NCI-H1436 treated with DMSO at 0.1 percent for 48 hours (cell line): ENCODE measurements at places on chromosomes 13 and 19.

DNA sequence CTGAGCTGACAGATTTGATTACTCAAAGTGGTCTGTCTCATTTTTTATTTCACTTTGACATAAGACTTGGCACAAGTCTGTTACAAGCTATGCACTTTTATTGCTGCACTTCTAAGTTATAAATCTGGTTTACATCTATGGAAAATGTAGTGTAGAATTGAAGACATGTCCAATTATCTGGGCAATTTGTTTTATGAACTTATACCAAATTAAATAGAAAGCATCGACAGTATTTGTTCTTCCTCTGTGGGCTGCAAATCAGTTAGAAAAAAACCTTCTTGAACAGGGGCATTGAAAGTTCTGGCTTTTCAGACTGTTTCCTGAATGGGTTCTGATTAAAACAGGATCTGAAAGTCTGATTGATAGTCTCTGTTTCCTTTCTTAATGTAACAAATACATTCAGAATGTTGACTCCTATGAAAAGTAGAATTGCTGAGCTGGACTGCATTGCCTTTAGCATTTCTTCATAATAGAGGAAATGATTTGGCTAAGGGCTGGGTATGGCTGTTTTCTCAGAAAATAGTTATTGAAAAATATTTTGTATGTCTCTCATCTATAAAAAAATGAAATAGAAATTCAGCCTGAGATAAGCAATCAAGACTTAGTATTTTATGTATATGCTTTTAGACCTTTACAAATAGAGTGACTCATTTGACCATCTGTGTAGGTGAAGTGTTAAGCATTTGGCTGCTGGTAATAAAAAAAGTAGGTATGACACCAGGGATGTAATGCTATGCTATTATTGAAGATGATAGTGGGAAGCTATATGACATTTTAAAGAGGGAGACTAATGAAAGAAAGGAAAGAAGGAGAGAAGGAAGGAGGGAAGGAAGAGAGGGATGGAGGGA, 210.9 kb upstream of the SPRY2 start:
- DNase-seq, result no peak

DNA sequence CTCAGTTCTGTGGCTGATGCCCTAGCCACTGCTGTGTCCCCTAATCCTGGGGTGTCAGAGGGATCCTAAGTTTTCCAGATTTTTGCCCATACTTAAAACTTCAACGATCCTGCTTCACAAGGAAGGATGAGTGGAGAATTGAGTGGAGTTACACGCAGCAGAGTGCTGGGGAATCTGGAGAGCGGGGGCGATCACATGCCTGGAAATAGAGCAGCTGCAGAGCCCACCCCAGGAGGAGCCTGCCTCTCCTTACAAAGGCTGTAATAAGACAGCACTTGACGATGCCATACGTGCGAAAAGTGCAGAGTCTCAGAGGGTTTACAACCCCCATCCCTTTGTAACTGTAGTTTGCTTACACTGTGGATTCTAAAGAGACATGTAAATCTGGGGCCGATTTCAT, 40.6 kb downstream of the SUGP2 start:
- no peak for DNase-seq

- DNase-seq, result no peak
Measured at GRCh38 chr13:50141375-50141975, 126.2 kb downstream of the KCNRG start.

GRCh38 chr13:54194233-54195024, 1165.8 kb downstream of the OLFM4 start:
- no peak for DNase-seq

GRCh38 chr19:38496603-38497487, 63.4 kb downstream of the RYR1 start:
- DNase-seq, result no peak

DNA sequence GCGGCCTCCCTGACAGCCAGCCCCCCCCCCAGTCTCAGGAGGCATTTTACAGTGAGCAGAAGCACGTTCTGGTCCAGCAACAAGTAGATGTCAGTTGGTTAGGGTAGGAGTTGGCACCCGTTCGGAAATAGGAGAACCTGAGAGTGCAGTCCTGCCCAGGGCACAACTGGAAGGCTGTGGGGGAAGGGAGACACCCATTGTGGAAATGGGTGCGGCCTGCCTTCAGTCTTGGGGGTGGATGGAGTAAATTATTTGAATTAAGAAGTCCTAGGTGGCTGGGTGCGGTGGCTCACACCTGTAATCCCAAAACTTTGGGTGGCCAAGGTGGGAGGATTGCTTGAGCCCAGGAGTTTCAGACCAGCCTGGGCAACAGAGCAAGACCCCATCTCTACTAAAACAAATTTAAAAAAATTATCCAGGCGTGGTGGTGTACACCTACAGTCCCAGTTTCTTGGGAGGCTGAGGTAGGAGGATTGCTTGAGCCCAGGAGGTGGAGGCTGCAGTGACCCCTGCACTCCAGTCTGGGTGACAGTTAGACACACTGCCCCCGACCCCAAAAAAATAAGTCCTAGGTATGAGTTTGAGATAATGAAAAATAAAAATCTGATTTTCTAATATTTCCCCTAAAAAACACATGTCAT, 1.2 kb downstream of the CIRBP start:
- no peak for DNase-seq

GRCh38 chr13:22629374-22629773, 551.4 kb upstream of the SGCG start:
- DNase-seq, result no peak

DNA sequence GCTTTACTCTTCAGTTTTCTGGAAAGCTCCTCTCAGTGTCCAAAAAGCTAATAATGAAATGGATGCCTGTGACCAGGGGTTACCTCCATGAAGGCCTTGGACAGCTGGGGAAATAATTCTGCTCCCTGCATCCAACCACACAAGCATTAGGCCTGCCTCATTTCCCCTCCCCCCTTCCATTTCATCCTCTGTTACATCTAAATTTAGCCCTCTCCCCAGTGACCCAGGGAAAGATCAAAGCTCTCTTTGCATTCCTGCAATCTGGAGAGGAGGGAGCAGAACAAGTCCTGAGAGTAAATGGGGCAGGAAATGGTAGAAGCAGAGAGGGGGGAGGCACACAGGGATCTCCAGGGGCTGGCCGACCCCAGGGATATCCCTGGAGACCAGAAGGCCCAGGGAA, 452.7 kb downstream of the TSHZ3 start:
- no peak for DNase-seq

DNA sequence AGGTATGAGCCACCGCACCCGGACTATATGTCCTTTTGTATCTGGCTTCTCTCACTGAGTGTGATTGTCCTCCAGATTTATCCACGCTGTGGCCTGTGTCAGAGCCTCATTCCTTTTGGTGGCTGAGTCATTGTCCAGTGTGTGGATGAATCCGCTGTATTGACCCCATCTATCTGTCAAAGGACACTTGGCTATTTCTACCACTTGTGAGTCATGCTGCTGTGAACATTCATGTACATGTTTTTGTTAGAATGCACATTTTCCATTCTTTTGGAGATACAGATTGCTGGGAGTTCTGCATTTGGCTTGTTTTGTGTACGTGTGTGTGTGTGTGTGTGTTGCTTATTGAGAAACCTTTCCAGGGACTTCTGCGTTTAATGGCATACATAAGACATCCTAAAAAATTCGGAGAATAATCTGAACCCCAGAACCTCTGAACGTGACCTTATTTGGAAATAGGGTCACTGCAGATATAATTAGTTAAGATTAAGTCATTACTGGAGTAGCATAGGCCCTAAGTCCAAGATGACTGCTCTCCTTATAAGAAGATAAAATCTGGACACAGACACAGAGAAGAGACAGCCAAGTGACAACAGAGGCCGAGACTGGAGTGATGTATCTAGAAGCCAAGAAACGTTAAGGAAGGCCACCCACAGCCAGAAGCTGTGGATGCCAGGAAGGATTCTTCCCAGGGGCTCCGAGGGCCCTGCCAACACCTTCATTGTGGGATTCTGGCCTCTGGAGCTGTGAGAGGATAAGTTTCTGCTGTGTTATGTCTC, 4.9 kb upstream of the GIPC3 start:
- no peak for DNase-seq

- DNase-seq, result no peak
Measured at GRCh38 chr19:34044021-34044420, 128.3 kb upstream of the LSM14A start.

DNA sequence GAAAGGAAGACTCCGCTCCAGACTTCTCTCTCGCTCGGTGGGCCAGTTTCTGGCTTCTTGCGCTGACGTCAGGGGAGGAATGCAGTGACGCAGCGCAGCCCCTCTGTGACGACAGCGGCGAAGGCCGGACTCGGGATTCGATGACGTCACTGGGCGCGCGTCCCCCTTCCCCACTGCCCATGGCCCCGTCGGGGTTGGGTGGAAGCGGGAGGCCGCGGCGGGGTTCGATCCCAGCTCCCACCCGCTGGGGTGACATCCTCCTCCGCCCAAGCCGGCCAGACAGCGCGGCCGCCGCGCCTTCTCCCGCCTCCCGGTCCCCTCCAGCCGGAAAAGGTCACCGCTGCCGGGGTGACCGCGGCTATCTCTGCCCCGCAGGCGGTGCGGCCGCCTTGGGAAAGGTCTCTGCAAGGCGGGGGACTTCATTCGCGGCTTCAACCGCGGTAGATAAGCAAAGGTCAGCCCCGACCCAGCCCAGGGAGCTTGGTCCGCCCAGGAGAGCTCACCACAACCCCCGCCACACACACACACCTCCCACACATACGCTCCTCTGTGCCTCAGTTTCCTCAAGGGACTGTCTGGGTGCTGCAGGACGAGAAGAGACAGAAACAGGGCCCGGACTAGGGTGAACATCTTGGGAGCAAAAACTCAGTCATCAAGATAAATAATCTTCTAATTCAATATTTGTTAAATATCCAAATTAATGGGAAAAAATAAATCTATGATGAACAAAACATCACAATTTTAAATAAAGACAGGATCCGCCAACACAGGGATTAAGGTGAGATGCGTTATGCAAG, 844 bp upstream of the RFX1 start:
- no peak for DNase-seq

GRCh38 chr13:44573790-44574465, 2.2 kb downstream of the TSC22D1 start:
- DNase-seq, result no peak

GRCh38 chr19:47545061-47545948, 27.6 kb downstream of the ZNF541 start:
- no peak for DNase-seq

- DNase-seq, result no peak
Measured at GRCh38 chr19:40228346-40228745, 1.9 kb upstream of the CCNP start.

DNA sequence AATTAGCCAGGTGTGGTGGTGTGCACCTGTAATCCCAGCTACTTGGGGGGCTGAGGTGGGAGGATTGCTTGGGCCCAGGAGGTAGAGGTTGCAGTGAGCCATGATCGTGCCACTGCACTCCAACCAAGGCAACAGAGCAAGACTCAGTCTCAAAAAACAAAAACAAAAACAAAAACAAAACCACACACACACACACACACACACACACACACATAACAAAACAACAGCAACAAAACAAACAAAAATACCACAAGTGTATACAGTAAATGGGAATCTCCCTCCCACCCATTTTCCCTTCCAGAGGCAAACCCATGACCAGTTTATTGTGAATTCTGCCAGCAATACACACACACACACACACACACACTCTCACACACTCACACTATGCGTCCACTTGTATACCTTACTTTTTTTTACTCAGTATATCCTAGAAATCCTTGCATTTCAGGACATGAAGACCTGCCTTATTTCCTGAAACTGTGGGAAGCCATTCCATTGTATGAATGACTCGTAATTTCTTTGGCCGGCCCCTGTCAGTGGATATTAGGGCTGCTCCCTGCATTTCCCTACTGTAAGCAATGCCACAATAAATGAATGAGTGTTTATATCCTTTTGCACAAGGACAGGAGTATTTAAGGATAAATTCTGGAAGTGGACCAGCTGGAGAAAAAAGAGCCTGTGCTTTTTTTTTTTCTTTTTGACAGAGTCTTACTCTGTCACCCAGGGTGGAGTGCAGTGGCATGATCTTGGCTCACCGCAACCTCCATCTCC, 6.9 kb upstream of the PLEKHF1 start:
- DNase-seq, result no peak

DNA sequence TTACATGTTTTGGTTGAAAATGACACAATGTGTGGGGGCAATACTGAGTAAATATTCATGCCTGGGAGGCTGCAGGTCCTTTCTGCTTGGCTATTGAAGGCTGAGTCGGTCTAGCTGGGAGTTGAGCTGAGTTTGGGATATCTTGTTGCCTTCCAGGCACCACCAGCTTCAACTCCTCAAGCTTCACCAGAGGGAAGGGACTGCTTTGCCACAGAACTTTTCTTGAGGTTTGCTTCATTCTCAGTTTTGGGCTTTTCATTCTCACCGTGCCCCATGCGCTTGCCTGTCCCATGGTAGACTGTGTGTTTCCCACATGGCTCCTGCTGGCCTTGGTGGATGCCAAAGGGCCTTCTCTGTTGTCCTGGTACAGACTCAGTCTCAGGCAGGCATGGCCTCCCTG, 198.2 kb upstream of the SOX1 start:
- no peak for DNase-seq

DNA sequence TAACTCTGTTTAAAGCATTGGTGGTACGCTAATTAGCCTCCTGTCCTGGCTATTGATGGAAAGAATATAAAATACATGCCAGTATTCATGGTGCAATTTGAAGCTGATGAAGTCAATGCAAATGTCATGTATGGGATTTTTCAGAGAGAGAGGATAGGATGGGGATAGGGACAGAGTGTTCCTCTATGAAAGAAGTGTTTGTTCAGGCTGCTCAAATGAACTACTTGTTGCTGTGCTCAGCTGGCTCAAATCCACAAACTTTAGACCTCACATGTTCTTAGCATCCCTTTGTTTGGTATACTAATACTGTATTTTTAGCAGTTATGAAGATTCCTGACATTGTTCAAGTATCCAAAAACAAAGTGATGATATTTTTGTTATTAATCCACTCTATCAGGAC, 116.5 kb downstream of the SLITRK1 start:
- DNase-seq, result no peak

GRCh38 chr13:40438022-40438680, 228.3 kb downstream of the FOXO1 start:
- no peak for DNase-seq

- no peak for DNase-seq
Measured at GRCh38 chr13:48804821-48805601, 151.3 kb downstream of the CYSLTR2 start.

DNA sequence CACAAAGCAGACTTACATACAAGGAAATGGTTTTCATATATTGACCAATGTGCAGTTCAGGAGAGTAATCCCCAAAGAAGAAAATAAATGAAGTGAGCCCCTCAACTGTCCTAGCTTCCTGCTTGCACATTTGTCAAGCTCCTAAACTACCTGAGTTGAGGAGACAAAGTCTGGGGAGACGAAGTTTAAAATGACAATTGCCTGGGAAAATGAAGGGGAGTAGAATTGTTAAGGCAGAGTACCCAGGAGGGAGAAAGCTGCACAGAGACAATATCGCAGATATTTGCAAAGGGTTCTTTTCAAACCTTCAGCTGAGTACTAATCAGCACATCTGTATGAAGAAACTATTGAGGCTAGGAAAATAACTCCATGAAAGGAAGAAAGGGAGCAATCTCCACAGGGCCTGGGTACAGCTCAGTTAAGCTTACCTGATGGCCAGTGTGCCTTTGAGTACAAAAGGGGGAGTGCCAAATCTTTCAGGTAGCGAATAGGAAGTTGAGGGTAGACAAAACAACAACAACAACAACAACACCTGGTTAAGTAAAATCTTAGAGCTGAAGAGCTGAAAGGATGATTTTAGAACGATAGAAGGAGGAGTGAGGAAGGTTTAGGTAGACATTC, 1700.1 kb upstream of the PRR20A start:
- DNase-seq, result no peak

GRCh38 chr19:14450168-14450874, 17.2 kb downstream of the PKN1 start:
- no peak for DNase-seq
